ENCODE measurements at places on chromosomes 2 and 18. TPM values are rescaled to one million over a fixed set of nuclear protein-coding genes. Genes with fewer than 3 reads are reported as not detected.

The RAPGEF4 gene
- 0.91 TPM for total RNA-seq

DNA sequence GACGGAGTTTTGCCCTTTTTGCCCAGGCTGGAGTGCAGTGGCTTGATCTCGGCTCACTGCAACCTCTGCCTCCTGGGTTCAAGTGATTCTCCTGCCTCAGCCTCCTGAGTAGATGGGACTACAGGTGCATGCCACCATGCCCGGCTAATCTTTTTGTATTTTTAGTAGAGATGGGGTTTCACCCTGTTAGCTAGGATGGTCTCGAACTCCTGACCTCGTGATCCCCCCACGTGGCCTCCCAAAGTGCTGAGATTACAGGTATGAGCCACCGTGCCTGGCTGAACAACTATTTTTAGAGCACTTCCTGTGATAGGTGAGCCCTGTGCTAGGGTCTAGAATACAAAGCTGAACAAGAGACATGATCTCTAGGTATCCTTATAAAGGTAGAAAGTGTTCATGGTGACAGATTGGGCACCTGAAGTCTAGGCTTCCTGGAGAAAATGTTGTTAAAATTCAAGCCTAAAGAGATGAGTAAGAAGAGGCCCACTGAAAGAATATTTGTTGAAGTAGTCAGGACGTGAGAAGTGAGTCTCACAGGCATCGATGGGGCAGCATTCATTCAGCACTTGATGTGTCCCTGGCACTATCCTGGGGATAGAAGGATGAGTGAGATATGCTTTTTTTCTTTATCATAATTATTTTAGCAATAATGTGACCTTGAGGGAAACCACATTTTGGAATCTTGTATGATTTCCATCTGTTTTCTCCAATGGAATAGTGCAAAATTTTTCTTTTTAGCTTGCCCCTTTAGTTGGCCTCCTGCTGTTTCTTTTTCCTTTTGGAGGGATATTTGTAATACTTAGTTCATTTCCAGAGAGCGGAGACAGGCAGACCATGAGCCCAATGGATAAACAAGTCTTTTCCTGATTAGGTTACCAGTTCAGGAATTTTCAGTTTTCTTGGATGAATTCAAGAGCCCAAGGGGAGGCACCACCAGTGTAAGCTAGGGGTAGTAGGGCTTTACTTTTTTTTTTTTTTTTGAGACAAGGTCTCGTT is 5.1 kb downstream of the ZNF236 start:
- H3K4me1 ChIP-seq: peaks cover 54% of the 10 kb centered on the region
- H3K27ac ChIP-seq: peak overlapping the region; percentile 66
- H3K27me3 ChIP-seq: no peaks in the 10 kb centered on the region

DNA sequence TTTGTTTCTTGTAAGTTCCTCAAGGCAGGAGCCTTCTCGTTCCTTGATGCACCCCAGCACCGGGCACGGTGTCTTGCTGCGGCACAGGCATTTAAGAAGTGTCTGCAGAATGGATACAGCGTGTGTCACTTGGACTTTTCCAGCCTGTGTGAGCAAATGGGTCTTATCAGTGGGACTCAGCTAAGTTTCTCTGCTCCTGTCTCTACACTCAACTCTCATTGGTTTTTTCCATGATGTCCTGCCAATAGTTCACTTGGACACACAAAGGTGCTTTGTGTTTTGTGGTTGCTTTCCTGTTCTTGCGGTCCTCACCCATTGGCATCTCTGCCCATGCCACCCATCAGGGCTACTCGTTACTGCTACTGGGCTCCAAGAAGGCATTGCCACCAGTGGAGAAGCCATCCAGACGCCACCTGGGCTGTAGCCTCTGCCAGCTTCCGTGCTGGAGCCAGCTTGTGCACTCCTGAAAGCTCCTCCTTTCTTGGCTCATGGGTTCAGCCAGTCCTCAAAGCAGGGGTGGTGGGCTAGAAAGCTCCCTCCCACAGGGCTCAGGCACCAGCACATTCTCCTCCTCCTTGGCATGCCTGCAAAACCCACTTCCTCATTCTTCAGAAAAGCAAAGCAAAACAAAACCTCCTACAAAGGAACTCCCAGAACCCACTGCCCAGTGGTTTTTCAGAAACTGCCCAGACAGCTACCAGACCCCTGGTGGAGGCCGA is 41.4 kb downstream of the IL1R2 start:
- H3K4me1 ChIP-seq: peaks cover 65% of the 10 kb centered on the region
- H3K36me3 ChIP-seq: no peaks in the 10 kb centered on the region
- H3K27me3 ChIP-seq: no peaks in the 10 kb centered on the region
- H3K27ac ChIP-seq: peak overlapping the region; percentile 96

GRCh38 chr18:37913051-37913450 is 347.5 kb upstream of the CELF4 start:
- DNase-seq: no peak
- H3K27ac ChIP-seq: no peak overlapping the region
- H3K36me3 ChIP-seq: no peaks in the 10 kb centered on the region
- no peaks in the 10 kb centered on the region for H3K27me3 ChIP-seq

The THSD7B gene
- not detected for total RNA-seq

DNA sequence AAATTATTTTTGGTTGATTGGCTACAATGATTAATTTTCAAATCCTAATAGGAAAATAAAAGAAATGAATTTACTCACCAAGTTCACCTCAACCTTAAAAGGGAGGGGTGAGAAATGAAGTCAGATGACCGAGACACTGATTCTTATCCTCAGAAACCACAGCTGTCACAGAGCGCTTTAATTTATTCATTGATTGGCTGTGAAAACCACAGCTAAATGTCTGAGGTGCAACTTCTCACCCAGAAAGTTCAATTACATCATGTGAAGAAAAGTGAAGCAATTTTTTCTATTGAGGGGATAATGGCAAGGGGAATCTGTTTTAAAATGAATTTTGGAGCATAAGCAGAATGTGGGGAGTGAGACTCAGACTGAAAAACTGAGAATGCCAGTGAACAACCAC is 128.4 kb downstream of the RNF152 start:
- H3K27ac ChIP-seq: no peak overlapping the region
- peaks cover 1% of the 10 kb centered on the region for H3K36me3 ChIP-seq

The FAM237A gene
- not detected for total RNA-seq

DNA sequence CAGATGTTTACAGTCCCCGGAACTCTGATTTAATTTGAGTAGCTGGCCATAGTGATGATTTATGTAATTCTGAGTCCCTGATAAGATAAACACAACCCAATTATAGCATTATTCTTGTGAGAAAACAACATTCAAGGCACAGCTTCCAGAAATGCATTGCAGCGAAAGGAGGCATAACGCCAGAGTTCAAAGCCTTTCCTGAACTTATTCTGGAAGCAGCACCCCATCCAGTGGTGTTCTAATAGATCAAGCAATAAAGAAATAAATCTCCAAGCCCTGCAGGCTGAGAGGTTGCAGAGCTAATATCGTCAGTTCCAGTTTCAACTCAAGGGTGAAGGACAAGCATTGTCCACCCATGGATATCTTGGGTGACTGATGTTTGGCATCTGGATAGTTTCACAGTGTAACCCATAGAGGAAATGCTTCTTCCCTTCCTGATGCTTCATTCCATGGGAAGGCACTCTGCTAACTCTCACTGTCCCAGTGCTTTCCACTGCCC is 18.8 kb downstream of the CDH2 start:
- H3K36me3 ChIP-seq: peaks cover 2% of the 10 kb centered on the region
- H3K27me3 ChIP-seq: no peaks in the 10 kb centered on the region
- DNase-seq: no peak
- H3K4me1 ChIP-seq: peaks cover 23% of the 10 kb centered on the region
- H3K27ac ChIP-seq: no peak overlapping the region

DNA sequence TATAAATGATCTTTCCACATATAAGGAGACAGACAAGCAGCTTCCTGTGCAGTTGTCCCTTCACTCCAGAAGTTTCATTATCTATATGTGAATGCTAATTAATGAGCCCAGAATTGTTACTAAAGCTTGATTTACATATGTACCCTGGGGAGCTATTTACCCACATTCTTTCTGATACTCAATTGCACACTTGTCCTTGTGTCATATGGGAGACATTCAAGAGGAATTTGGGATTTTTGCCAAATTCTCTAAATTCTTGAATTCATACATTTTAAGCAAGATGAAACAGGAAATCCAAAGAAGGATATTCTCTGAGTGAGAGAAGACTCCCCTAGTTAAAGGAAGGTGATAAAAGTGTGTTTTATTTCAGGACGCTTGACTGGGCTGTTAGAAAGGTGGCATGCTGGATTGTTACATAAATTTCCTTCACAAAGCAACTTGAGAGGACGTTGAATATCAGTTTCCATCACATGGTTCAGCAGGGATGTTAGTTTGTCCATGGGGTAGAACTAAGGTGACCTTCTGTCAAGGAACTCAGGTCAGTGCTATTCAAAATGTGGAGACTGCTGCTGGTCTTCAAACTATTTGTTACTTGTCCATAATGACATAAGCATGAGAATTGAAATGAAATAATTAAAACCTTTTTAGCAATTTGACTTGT is 368.2 kb downstream of the IRS1 start:
- DNase-seq: no peak
- no peaks in the 10 kb centered on the region for H3K36me3 ChIP-seq
- no peaks in the 10 kb centered on the region for H3K27me3 ChIP-seq
- peak overlapping the region; percentile 60 for H3K27ac ChIP-seq

The SCN9A gene
- 6.8 TPM for total RNA-seq

The IL1RL1 gene
- total RNA-seq: not detected

The DNER gene
- 0.19 TPM for total RNA-seq

GRCh38 chr2:3242747-3243369 is 134.8 kb downstream of the EIPR1 start:
- no peaks in the 10 kb centered on the region for H3K4me1 ChIP-seq
- no peak overlapping the region for H3K4me3 ChIP-seq
- peaks cover 5% of the 10 kb centered on the region for H3K36me3 ChIP-seq
- no peaks in the 10 kb centered on the region for H3K27me3 ChIP-seq

The MLPH gene
- total RNA-seq: 22.5 TPM

GRCh38 chr18:23519734-23520133 is 16.4 kb downstream of the RMC1 start:
- H3K36me3 ChIP-seq: peaks cover 50% of the 10 kb centered on the region
- no peak for DNase-seq
- peaks cover 7% of the 10 kb centered on the region for H3K4me1 ChIP-seq
- H3K27ac ChIP-seq: no peak overlapping the region
- no peak overlapping the region for H3K4me3 ChIP-seq

The SERPINB3 gene
- total RNA-seq: not detected

DNA sequence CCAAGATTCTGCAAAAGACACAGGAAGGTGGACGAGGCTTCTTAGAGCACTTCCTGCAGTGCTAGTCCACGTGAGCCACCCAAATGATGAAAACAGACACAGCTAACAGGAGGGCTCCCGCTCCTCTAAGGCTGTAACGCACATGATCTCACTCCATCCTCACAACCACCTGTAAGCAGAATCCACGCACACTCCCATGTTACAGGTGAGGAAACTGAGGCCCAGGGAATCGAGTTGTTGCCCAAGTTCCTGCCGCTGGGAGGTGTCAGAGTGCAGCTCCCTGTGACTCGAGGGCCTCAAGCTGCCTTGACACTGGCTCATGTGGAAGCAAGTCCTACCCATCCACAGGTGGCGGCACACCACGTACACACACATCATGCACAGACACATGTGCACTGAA is 4.4 kb downstream of the DNMT3A start:
- peaks cover 39% of the 10 kb centered on the region for H3K4me1 ChIP-seq
- no peak overlapping the region for H3K4me3 ChIP-seq
- H3K27me3 ChIP-seq: no peaks in the 10 kb centered on the region
- no peak for DNase-seq
- peaks cover 3% of the 10 kb centered on the region for H3K36me3 ChIP-seq

DNA sequence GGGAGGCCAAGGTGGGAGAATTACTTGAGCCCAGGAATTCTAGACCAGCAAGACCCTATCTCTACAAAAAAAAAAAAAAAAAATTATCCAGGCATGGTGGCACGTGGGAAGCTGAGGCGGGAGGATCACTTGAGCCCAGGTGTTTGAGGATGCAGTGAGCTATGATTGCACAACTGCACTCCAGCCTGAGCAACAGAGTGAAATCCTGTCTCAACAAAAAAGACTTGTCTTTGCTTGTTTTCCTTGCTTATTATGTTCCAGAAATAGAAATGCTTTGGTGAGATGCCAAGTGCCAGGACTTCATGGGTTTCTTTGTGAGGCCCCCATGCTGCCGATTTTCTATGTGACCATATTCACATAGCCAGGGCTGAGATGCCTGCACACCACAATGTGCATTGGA is 9.0 kb downstream of the DCDC2C start:
- H3K36me3 ChIP-seq: no peaks in the 10 kb centered on the region
- no peak overlapping the region for H3K4me3 ChIP-seq
- no peak overlapping the region for H3K27ac ChIP-seq

- no peaks in the 10 kb centered on the region for H3K36me3 ChIP-seq
- no peak overlapping the region for H3K27ac ChIP-seq
- DNase-seq: no peak
- no peak overlapping the region for H3K4me3 ChIP-seq
- H3K4me1 ChIP-seq: peaks cover 3% of the 10 kb centered on the region
- peaks cover 3% of the 10 kb centered on the region for H3K27me3 ChIP-seq
Measured at GRCh38 chr2:224335991-224336390, 65.9 kb downstream of the FAM124B start.

- peaks cover 35% of the 10 kb centered on the region for H3K4me1 ChIP-seq
- peaks cover 8% of the 10 kb centered on the region for H3K36me3 ChIP-seq
- H3K4me3 ChIP-seq: no peak overlapping the region
- DNase-seq: no peak
Measured at GRCh38 chr18:8769509-8770095, 64.2 kb downstream of the MTCL1 start.

The CYP26B1 gene
- total RNA-seq: 0.89 TPM

GRCh38 chr18:3625742-3626091 is 175.7 kb downstream of the TGIF1 start:
- no peaks in the 10 kb centered on the region for H3K36me3 ChIP-seq
- no peak for DNase-seq
- no peak overlapping the region for H3K4me3 ChIP-seq

- H3K4me3 ChIP-seq: no peak overlapping the region
- H3K27me3 ChIP-seq: no peaks in the 10 kb centered on the region
- no peak for DNase-seq
- H3K27ac ChIP-seq: no peak overlapping the region
- no peaks in the 10 kb centered on the region for H3K4me1 ChIP-seq
Measured at GRCh38 chr2:3427272-3427671, 47.8 kb downstream of the TRAPPC12 start.

- no peaks in the 10 kb centered on the region for H3K27me3 ChIP-seq
- no peak for DNase-seq
- H3K4me1 ChIP-seq: no peaks in the 10 kb centered on the region
Measured at GRCh38 chr2:63345285-63345633, 243.0 kb downstream of the WDPCP start.

The C1GALT1C1L gene
- total RNA-seq: not detected

DNA sequence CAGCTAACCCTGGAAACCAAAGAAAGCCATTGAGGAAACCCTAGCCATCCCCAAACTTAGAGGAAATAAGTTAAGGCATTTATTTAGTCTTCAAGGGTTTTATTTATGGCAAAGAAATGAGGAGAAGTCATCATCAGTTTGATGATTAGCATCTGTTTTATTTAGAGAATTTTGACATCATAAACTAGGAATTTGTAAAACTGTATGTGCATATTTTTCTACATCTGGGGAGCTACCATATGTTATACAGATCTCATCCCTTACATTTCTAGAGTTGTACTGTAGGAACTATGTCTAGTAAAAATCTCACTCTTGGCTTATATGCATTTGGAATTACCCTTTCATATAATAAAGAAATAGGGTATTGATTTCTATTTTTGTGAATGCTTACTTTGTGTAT is 48.7 kb downstream of the FMNL2 start:
- no peak overlapping the region for H3K27ac ChIP-seq
- H3K36me3 ChIP-seq: no peaks in the 10 kb centered on the region
- H3K4me1 ChIP-seq: peaks cover 11% of the 10 kb centered on the region
- no peak for DNase-seq
- no peak overlapping the region for H3K4me3 ChIP-seq
- no peaks in the 10 kb centered on the region for H3K27me3 ChIP-seq

Data from osteocyte (in vitro differentiated cells).